ENCODE measurements at places on chromosomes 12 and 14.

GRCh38 chr14:89936654-89937185, 17.8 kb downstream of the EFCAB11 start:
- DNase-seq: no peak

DNA sequence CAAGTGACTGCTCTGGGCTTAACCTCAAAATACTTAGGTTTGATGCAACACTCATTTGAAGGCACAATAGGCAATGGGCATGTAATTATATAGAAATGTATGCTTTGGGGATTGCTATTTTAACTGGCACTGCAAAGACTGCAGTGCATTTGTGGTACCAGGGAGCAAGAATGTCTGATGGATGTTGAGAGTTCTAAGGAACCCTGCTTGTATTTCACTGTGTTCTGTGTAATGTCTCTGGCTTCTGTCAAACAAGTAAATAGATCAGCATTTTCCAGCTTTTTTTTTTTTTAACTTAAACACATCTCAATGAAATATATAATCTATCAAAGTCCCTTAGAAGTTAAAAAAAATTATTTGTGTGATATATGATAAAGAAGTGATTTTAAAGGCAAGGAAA, 94.8 kb upstream of the ATP2B1 start:
- DNase-seq: no peak

GRCh38 chr12:22457085-22457484, 87.3 kb downstream of the C2CD5 start:
- DNase-seq: no peak

- DNase-seq: no peak
These were observed 62.5 kb downstream of the CCDC88C start for GRCh38 chr14:91354979-91355685.

GRCh38 chr12:44628180-44628579, 247.9 kb downstream of the NELL2 start:
- DNase-seq: no peak

DNA sequence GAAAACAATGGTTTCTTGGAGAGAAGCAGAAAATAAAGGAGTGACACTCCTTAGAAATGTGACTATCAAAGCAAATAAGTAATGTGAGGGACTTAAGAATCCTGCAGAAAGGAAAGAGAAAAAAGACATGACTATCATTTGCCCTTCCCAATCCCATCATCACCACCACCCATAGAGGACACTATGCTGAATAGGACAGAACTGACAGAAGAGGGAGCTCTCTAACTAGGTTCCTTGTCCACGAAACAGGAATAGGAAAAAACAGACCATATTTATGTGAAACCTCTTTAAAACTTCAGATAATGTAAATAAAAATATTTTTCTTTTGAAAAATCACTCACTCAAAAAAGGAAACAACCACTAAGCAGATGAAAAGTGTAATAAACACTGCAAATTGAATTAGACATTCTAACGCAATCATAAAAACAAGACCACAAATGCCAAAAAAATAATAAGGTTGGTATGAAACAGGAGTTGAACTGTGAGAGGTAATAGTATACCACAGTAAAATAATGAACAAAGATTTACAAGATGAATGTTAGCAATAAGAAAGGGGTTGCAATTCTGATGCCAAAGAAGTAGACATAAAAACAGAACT, 24.1 kb downstream of the KLRD1 start:
- no peak for DNase-seq

GRCh38 chr12:79842630-79843029, 92.3 kb downstream of the PPP1R12A start:
- no peak for DNase-seq

GRCh38 chr14:101235335-101236103, 325.8 kb upstream of the DIO3 start:
- peak; percentile 74 for DNase-seq

DNA sequence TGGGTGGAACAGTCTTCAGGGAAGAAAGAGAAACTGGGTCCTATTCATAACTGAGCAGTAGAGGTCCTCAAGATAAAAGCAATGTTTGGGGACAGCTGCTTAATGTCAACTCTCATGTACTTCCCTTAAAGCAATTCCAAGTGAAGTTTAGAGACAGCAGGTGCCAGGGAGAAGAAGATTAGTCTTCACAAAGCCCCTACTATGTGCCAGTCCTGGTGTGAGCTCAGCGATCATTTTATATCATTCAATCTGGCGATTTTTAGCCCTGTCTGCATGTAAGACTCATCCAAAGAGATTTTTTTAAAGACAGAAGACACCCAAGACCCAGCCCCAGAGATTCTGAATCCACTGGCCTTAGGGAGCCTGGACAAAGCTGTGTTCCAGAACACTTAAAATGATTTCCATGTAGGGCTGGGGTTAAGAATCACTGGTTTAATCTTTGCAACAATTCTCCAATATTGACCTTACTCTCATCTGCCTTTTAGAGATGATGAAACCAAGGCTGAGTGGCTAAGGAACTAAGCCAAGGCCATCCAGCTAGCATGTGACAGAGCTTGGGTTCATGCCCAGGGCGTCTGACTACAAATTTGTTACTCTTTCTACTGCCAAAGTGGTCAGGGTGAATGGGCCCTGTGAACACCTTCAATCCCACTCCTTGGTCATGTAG, 404.5 kb upstream of the TBX3 start:
- no peak for DNase-seq

DNA sequence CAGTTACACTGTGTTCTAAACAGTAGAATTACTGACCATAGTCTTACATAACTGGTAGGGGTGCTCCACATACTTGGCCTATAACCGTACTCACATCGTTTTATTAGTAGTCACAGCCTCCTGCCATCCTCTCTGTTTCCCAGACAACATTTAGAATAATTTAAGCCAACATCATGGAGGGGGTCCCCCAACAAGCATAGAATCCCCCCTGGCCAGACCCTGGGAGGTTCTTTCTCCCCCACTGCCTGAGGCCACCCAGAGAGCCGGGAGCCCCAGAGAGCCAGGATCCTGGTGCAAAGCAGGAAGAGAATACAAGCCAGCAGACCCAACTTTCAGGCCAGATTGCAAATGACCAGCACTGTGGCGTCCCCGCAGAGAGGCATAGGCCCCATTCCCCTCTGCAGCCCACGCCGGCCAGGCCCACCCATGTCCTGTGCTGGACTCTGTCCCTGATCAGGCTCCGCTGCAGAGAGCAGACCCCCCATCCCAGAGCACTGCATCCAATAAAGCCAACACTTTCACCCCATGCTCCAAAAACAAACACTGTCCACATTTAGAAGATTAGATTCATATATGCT, 195.2 kb downstream of the NTF3 start:
- DNase-seq: no peak

- no peak for DNase-seq
These were observed 249.2 kb downstream of the SLC41A2 start for GRCh38 chr12:104708891-104709290.

DNA sequence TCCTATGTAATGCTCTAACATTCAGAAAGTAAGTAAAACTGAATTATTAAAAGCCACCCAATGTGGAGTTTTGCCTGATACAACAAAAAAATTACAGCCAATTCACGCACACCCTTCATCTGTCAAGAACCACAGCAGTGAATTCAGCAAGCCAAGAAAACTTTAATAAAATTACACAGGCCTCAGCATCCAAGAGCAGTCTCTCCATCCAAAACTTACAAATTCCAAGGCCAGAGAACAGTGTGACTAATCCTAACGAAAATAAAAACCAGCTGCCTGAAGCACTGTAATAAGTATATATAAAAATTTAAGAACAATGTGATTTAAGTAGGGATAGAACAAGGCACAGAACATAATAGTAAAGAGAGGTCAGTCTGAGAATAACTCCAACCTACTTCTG, 54.2 kb downstream of the SIX6 start:
- DNase-seq: no peak

Data from coronary artery (tissue), 2 donors.